ENCODE measurements at places on chromosomes 6 and 20.
A peak's percentile ranks its signal among the peaks of the same experiment; 100 is the strongest.

DNA sequence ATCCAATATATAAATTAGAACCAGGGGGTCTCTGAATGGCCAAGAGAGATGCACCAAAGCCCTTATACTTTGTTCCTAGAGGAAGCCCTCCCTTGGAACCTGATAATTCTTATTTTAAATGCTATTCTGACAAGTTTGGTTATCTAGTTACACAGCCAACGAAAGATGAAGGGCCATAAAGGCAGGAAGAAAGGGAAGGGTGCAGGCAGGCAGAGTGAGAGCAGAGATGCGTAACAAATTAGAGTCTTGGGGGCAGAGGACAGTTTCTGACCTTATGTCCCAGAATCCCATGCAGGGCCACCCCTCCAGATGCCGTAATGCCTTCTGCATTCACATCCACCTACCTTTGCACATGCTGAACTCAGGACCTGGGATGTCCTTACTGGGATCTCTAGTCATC lies 344.6 kb upstream of the ARID1B start:
- DNase-seq, result no peak

GRCh38 chr6:44833248-44833647 lies 445.7 kb downstream of the CDC5L start:
- DNase-seq, result no peak

DNA sequence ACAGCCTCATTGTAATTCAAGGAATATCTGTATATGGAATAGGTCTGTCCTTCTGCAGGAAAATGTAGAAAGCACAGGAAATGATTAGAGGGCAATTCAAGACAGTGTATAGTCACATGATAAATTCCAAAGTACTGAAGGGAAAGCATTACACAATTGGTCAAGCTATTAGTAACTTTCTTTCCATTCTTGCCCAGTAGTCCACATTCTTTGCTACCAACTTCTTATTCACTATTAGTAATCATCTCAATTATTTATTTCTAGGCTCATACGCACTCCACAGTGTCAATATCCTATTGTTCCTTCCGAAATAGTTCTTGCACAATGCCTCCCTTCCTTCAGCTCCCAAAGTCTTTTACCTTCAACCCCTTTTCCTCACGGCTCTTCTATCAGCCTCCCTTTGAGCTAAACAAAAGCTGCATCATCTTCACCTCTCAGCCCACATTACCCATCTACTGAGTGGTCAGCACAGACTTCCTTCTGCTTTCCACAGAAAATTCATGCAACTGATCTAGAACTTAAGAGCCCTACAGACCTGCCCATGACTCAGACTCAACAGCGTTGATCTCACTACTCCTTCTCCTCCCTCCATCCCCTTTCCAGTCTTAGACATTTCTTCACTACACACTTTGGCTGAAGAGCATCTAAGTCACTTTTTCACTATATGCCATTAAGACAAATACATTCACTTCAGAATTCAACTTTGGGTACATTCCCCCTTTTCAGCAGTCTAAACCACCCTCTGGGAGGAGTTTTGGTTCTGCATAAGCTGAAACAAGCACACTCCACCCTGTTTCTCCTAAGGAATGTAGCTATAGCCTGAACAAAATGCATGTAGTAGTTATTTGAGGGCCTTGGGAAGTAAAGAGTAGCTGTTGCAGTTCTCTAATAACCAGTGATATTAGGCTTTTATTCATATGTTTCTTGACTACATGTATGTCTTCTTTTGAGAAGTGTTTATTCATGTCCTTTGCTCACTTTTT lies 157.9 kb downstream of the KIF16B start:
- DNase-seq, result no peak

DNA sequence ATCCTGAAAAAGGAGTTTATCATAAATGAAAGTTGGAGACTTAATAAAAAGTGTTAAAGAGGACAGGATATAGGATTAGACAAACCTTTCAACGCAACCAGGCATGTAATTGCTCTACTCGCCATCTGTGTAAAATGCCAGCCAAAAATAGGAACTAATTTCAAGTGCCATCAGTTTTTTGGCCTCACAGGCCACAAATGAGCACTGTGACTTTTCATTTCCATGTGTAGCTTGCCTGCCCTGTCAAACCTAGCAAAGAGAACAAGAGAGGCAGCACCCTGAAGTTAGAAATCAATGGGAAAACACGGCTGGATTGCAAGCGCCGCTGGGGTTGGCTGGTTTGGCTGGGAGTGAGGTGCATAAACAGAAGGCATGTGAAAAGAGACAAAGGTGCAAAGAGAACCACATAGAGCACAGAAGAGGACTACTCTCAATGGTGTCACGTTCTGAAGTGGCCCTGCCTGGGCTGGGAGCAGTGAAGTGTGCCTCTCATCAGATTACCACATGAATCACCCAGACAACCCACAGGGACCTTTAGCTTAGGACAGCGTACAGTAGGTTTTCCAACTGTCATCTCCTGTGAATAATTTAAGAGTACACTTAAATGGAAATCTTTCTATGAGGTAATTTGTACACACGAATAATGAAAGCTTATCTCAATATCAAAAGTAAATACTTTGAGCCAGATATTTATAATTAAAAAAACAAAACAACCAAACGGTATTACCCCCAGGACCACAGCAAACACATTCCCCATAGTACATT lies 78.0 kb upstream of the NHSL1 start:
- no peak for DNase-seq

DNA sequence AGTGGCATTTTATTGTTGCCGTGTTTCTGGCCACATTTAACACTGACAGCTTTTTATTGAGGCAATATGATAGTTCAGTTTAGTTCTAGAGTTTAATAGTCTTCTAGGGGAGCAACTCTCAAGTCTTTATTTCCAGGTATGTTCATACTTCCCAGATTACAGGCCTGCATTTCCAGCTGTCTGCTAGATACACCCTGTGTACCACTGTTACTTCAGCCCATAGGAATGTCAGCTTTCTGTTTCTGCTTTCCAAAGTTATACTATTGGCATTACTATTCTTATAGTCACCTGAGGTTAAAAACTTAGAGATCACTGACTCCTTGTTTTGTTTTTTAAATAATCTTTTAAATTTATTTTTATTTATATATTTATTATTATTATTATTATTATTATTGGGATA lies 7.6 kb downstream of the ZNF451 start:
- no peak for DNase-seq

DNA sequence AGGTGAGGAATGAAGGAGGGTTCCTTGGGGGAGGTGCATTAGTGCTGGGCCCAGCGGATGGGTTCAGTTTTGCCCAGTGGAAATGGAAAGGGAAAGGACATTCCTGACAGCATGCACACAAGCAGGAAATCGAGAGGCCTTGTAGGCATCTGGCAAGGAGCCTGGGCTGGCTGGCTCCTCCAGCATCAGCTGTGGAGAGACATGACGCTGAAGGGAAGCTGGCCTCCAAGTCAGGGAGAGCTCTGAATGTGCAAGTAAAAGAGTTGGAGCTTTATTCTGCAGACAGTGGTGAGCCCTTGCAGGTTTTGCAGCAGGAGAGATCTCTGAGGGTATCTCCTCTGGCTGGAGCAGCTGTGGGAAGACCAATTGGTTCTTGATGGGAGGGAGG lies 154.3 kb downstream of the MRPL14 start:
- no peak for DNase-seq

GRCh38 chr6:142906945-142907470 lies 38.0 kb downstream of the HIVEP2 start:
- DNase-seq, result no peak

- DNase-seq, result no peak
These were observed 29.9 kb downstream of the CDH26 start for GRCh38 chr20:59988141-59988540.

DNA sequence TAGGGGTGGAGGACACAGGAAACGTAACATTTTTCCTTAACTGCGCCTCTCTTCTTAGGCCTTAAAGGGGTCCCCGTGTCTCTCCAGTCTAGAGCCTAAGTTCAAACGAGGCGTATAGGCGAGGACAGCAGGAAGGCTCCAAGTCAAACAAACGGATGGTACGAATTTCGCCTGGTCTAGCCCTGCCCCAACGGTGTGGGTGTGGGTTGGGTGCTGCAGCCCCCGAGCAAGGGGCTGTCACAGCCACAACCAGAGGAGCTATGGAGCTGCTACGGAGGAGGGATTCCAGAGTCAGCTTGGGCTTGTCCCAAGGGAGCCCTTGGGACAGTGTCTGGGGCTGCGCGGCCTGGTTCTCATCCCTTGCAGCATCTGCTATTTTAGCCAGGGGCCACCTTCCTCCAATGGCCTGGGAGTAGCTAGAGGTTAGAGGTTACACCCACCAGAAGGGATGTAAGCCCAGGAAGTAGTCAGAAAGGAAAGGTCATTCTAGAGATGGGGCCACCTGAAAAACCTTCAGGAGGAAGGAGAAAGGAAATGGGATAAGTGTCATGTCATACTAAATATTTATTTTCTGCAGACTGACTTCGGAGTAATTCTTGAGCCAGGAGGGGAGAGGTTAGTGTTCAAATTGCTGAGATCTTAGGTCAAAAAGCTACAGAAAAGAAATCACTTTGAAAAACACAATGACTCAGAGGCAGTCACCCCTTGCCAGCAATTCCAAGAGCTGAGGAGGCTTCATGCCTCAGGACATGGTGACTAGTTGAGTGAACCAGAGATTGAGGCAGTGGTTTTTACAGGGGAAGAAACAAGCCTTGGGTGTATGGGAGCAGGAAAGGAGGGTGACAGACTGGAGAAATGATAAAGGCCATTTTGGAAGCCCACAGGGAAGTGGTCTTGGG lies 21.7 kb downstream of the VPS52 start:
- DNase-seq, result no peak

GRCh38 chr6:21749754-21750153 lies 156.2 kb downstream of the SOX4 start:
- DNase-seq, result no peak

DNA sequence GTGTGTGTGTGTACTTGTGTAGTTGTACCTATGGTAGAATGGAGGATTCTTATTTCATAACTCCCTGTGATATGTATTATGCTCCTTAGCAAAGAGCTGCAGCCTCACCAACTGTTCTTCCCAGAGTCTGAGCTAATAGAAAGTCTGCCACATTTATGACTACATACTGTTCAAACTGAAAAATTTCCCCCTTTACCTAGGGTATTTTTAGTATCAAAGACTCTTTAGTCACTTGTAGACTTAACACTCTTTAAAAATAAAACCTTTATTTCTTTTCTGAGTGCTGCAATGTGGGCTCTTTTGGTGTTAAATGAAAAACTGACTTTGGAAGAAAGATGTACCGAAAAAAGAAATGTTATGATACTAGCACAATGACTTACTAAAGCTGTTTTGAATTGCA lies 39.6 kb upstream of the HS3ST5 start:
- DNase-seq, result no peak

DNA sequence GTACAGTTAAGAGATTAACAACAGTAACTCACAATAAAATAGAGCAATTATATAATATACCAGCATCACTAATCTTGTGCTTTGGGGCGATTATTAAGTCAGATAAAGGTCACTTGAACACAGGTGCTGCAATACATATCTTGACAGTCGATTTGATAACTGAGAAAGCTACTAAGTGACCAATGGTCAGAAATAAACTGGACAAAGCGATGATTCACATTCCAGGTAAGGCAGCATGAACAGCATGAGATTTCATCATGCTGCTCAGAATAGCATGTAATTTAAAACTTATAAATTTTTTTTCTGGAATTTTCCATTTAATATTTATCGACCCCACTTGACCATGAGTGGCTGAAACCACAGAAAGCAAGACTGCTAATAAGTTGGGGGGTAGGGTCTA lies 15.9 kb upstream of the ADGRF5 start:
- no peak for DNase-seq

DNA sequence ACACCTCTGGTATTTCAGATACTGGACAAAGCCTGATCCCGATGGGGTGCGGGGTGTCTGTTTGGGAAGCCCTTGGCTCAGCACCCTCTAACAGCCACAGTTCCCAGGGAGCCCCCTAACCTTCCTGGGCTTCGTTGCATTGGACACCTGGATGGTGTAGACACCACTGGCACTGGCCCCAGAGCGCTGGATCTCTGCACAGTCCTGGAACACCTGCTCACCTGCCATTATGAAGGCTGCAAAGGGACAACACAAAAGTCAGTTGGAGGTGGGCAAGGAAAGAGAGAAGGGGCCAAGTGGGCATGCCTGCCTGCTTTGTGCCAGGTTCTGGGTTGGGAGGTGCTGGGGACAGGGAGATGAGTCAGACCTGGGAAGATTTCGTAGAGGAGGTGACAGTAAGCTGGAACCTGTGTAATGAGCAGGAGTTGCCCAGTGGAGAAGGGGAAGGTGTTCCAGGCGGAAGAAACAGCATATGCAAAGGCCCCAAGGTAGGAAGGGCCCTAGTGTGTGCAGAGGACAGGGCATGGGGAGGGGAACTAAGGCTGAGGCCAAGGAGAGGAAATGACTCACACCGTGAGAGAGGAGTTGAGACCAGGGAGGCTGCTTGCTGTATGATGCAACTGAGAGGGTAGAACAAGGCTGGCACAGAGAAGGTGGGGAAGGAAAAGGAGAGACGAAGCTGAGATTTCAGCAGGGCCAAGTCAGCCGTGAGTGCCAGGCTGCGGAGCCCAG lies 34.9 kb downstream of the ANGPT4 start:
- peak; percentile 3 for DNase-seq

DNA sequence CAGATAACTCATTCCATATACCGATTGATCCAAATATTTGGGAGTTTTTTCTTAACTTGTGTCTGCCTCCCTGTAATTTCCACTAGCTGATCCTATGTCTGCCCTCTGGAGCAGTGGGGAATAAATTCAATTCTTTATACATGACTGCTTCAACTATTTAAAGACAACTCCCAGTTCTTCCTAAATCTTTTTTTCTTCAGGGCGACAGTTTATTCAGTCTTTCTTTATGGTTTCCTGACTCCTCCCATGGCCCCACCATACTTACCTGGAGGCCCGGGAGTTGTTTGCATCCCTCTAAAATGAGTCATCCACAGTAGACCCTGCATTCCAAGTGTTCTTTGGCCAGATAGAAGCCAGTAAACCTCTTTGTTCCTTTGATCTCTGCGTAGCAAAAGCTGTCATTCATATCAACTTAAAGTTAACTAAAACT lies 73.6 kb downstream of the LCA5 start:
- DNase-seq, result no peak

- DNase-seq, result no peak
These were observed 119.6 kb upstream of the RIMS1 start for GRCh38 chr6:71766796-71767195.

- DNase-seq, result no peak
These were observed 94.3 kb downstream of the THBS2 start for GRCh38 chr6:169159331-169159730.

- DNase-seq, result no peak
These were observed 145.4 kb upstream of the BMP2 start for GRCh38 chr20:6622041-6622440.

GRCh38 chr20:58818586-58819285 lies 32.0 kb downstream of the GNAS-AS1 start:
- peak; percentile 10 for DNase-seq

DNA sequence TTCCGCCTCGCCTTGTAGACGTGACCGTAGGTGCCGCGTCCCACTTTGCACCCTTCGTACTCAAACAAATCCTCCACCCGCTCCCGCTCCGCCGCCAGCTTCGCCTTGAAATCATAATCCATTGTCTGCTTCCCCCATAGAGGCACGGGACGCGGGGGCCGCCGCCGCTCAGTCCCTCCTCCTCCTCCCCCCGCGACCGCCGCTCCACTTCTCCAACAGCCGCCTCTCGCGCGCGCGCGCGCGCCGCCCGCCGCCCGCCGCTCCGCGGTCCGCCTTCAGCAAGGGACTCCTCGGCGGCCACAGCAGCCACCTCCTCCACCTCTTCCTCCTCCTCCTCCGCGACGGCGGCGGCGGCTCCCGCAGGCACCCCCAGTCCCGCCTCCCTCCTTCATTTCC lies 256 bp downstream of the CDK19 start:
- DNase-seq, result no peak
